Eye (tissue), 1 donor: ENCODE measurements at places on chromosomes 2 and 18.

DNA sequence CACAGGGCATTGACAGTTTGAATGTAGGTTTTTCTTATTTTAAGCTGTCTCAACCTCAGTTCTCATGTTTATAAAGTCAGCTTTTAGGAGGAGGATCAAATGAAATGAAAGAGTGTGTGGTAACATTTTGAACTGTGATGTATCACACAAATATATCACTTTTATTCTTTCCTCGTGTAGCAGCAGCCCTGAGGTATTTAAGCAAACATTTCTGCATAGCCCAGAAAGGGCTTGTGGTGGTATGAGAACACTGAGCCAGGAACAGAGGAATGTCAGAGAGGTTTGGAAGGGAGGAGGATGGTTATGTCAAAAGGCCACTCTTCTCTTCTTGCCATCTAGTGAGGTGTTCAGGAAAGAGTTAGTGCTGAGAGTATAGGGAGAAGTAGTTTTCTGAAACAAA, 150.2 kb downstream of the PARD3B start:
- DNase-seq = no peak

DNA sequence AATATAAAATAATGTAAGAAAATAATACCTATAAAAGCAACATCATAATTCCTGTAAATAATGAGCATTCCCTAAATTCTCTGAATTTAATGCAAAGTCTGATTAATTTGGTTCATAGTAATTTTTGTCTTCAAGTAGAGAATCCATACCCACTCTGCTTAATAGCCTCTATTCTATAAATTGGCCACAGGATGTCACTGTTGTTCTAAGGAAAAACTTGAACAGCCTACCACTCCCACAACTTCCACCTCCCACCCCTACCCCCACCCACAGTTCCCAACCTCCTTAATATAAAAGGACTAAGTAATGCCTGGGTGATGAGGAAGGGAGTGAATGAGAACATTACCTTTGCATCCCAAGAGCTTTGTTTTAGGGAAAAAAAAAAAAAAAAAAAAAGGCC, 27.2 kb upstream of the BBS5 start:
- DNase-seq = peak; percentile 65

- DNase-seq = no peak
Observed at GRCh38 chr2:231423176-231423575, 27.7 kb downstream of the B3GNT7 start.

GRCh38 chr2:53543083-53543482, 224.5 kb upstream of the CHAC2 start:
- DNase-seq = no peak

DNA sequence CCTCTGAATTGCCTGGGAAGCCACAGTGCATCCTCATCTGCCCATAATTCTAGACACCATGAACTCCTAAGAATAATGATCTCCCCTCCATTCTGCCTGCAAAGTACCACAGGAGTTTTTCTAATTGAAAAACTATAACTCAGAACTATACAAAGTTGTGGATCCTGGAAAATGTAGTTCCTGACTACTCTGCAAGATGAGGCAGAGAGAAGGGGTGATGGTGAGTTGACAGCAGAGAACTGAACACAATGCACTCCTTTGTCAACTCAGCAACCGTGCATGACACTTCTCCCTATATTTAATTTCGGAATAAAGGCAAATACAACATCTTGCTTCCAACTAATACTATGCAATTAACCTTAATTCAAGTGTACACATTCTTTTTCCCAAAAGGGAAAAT, 471.1 kb upstream of the FAM98A start:
- DNase-seq = no peak

GRCh38 chr2:186551323-186552050, 38.4 kb upstream of the ITGAV start:
- peak; percentile 7 for DNase-seq

DNA sequence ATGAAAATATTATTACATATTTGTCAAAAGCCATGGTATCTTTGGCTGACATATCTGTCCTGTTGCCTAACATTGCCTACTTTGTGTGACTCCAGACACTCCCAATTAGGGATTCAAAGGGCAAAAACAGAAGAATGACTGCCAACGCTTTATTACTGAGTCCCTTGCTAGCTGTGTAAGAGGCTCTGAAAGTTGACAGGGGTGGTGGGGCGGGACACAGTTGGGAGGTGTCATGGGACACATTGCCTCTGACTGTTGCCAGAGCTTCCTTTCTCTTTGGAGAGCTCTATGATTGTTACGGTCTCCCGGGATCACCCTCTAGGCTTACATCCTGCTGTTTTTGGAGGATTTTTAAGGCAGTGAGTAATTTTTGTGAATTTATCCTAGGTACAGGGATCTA, 249.6 kb upstream of the ACVR2A start:
- DNase-seq = no peak

DNA sequence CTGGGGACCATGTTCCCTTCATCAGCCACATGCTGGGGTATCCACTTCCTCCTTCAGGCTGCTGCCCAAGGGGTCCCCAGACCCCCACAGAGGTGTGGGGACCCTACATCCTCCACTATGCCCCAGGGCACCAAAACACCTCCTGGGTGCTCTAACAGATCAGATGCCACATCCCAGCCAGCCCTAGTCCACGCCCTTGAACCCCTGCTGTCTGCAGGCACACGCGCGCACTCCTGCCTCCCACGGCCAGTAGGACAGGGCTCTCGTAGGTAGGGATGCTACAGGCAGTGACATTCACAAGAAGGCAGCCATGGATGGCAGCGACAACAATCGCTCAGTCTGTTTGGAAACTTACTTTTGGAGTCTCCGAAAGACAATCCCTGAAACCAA, 3.0 kb upstream of the GPC1 start:
- DNase-seq = no peak

DNA sequence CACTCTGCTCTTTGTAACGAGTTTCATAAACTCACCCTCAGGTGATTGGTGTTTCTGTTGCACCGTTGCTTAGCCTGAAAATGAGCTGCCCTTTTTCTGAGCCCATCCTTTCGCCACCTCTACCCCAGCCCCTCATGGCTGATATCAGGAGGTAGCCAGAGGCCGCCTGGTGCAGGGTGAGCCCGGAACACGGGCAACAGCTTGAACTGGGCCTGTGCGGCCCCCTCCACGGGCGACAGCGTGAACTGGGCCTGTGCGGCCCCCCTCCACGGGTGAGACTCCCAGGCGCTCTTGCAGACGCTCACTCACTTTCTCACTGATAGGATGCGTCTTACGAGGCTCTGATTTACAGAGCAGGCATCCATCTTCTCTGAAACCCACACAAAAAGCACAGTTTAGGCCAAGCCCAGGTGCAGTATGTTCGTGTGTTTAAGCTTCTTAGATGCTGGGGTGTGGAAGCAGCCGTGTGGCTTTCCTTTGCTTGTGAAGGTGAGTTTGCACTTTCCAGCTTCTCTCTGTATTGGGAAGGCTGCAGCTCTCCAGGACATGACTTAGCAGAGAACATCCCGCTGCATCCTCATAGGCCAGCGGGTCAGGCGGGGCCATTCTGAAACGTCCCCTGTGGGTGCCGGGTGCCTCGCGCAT, 83.5 kb downstream of the NFATC1 start:
- DNase-seq = no peak

GRCh38 chr2:25251422-25252273, 83.3 kb upstream of the POMC start:
- peak; percentile 84 for DNase-seq

GRCh38 chr2:56590611-56591010, 406.8 kb downstream of the CCDC85A start:
- no peak for DNase-seq

DNA sequence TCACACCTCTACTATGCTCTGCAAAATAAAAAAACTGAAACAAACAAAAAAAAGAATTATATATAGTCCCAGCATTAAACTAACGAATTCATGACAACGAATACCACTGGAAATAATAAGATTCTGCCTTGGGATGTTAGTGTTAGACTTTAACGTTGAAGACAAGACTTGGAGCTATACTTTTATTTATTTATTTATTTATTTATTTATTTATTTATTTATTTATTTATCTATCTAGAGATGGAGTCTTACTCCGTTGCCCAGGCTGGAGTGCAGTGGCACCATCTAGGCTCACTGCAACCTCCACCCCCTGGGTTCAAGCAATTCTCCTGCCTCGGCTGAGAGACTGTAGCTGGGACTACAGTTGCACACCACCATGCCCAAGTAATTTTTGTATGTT, 27.2 kb upstream of the PAPOLG start:
- no peak for DNase-seq

DNA sequence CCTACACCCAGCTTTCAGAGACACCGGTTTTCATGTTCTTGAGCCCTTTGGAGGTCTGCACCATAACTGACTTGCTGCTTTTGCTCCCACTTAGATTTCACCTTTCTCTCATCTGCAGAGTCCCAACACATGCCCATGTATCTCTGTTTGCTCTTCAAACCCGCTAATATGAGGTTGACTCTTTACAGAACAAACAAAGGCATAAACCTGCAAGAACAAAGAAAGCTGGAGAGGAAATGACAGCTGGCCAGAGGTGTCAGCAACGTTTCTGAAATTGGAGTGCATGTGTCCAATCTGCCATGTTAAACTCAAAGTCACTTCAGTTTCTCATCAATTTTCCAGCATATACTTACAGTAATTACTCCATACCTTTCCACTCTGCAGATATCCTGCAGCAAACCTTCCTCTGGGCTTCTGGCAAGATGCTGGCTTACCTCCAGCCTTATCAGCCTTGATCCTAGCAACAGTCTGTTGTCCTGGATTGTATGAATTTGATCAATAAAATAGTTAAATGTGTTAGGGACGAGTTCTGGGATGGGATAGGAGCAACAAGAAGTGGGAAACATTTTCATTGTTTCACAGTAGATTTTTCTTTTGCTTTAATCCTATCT, 157.4 kb downstream of the FHOD3 start:
- no peak for DNase-seq

- no peak for DNase-seq
Observed at GRCh38 chr2:157087373-157088002, 170.0 kb upstream of the GALNT5 start.

DNA sequence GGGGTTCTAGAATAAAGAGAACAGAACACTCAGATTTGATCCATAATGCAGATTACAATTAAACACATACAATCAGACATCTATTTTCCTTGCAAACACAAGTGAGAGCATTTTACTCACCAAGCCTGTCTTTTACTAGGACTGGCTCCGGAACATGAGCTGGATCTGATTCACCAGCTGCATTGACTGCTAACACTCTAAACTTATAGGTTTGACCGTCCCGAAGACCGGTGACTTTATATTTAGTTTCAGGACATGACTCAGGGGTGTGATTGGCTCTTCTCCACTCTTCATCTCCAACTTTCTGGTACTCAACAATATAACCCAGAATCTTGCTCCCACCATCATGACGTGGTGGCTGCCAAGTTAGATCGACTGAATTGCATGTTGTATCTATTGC, 112.4 kb downstream of the PLEKHA3 start:
- DNase-seq = no peak

DNA sequence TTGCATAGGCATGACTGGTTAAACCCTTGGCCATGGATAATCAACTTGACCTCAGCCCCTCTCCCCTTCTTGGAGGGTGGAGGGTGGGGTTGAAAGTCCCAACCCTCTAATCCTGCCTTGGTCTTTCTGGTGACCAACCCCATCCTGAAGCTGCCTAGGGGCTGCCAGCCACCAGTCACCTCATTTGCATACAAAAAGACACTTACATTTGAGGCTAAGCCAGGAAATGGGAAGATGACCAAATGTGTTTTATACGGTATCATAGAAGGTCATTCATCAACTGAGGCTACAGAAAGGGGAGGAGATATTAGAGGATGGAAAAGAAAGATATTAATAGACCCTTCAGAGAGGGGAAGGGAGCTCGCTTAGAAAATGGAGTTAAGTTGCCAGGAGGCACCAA, 96.8 kb downstream of the NCK2 start:
- DNase-seq = no peak

GRCh38 chr2:171217330-171217729, 56.6 kb upstream of the TLK1 start:
- no peak for DNase-seq

GRCh38 chr2:239577935-239578334, 177.1 kb upstream of the HDAC4 start:
- no peak for DNase-seq

DNA sequence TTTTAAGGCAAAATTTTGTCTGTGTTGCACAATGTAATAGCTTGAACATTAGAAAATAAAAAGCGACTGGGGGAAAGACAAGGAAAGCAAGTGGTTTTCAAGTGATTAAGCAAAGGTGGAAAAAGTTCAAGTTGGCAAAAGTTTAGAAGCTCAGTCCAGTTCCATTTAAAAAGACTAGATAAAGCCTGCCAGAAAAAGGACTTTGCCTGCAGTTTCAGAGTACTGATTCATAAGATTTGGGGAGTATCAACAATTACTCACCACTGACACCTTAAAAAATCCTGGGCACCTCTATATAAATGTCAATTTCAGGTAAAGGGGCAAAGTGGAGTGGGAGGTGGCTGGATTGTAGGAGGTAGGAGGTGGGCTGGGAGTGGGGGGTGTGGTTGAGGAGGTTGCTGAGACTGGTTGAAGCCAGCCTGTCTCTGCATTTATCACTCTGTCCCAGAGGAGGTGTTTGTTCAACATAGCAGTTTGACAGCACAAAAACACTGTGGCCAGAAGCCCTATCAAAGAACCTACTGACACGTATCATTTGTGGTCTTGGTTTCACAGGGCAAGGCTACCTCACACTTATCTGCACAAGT, 14.6 kb downstream of the ZEB2 start:
- peak; percentile 63 for DNase-seq

GRCh38 chr18:21557607-21558253, 42.8 kb downstream of the ESCO1 start:
- DNase-seq = no peak

DNA sequence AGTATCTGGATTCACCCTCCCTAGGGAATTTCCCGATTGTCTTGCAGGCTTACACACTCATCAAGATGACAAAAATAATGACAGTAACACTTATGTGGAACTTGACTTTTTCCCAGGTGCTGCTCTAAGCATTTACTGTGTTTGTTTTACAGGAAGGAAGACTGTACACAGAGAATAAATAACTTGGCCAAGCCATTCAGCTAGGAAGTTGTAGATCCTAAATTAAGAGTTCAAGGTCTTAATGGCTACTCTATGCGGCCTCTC, 549 bp upstream of the DPP4 start:
- no peak for DNase-seq

DNA sequence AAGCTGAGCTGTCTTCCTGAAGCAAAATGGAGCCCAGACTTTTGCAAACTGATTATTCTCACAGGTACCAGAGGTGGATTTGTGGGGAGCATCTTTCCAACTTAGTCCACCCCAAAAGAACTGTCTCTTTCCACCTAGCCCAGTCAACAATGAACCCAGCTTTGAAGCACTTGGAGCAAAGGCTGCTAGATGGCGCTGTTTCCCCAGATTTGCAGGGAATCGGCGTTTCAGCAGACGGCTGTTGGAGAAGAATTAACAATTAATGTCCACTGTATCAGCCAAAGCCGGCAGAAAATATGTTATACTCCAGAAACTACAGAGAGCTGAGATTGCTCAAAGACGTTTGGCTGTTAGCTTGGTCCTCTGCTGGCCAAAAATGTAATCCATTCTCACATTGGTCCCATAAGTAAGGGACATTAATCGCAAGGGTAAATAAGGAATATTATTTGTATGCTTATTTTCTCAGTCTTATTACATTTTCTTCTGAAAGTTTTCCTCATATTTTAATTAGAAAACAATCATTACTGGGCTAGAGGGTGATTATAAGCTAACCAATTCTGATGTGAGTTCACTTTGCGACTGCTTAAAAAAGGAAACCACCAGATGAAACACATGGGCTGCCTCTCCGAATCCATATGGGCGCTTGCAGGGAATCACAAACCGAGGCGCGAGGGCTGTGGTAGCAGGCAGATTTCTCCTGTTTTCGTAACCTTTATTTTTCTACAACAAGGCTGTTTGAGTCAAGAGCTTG, 423.8 kb upstream of the MEX3C start:
- peak; percentile 94 for DNase-seq
